ENCODE measurements at places on chromosomes 11 and 22. TPM values are rescaled to one million over a fixed set of nuclear protein-coding genes. Genes with fewer than 3 reads are reported as not detected.

TSPAN32 gene
- total RNA-seq = 9.9 TPM

TEX54 gene
- not detected for total RNA-seq

MS4A15 gene
- total RNA-seq = not detected

EXPH5 gene
- total RNA-seq = 0.90 TPM

NRGN gene
- 5.4 TPM for total RNA-seq

CST6 gene
- not detected for total RNA-seq

C22orf31 gene
- not detected for total RNA-seq

CD3E gene
- total RNA-seq = 25.7 TPM

TSPAN4 gene
- total RNA-seq = 31.4 TPM

OR5M11 gene
- total RNA-seq = not detected

FGF4 gene
- not detected for total RNA-seq

ANO9 gene
- total RNA-seq = 6.7 TPM

MMP13 gene
- not detected for total RNA-seq

MMP27 gene
- not detected for total RNA-seq

OR4C6 gene
- not detected for total RNA-seq

PGA5 gene
- not detected for total RNA-seq

LSP1 gene
- 358 TPM for total RNA-seq

PRRG4 gene
- total RNA-seq = 0.67 TPM

SLC1A2 gene
- total RNA-seq = not detected

OR52N4 gene
- 0.45 TPM for total RNA-seq

UBQLNL gene
- not detected for total RNA-seq

HBE1 gene
- not detected for total RNA-seq

CLTCL1 gene
- total RNA-seq = 1.5 TPM

OR52B4 gene
- not detected for total RNA-seq

HIC2 gene
- total RNA-seq = 7.4 TPM

LRRC74B gene
- not detected for total RNA-seq

VSTM5 gene
- not detected for total RNA-seq

POU2F3 gene
- total RNA-seq = not detected

ABCC8 gene
- total RNA-seq = not detected

MOGAT2 gene
- not detected for total RNA-seq

SPI1 gene
- total RNA-seq = 2.0 TPM

MGAT3 gene
- 2.6 TPM for total RNA-seq

CHRNA10 gene
- 3.4 TPM for total RNA-seq
